Heart left ventricle (tissue), 16 donors: ENCODE measurements at places on chromosomes 1 and 21. TPM values are rescaled to one million over a fixed set of nuclear protein-coding genes. Genes with fewer than 3 reads are reported as not detected.

GRCh38 chr1:243980471-243980870 lies 70.6 kb upstream of the ZBTB18 start:
- no peaks in the 10 kb centered on the region for H3K36me3 ChIP-seq
- no peaks in the 10 kb centered on the region for H3K27me3 ChIP-seq
- no peak for DNase-seq
- H3K4me1 ChIP-seq: no peaks in the 10 kb centered on the region
- no peak overlapping the region for H3K27ac ChIP-seq

DNA sequence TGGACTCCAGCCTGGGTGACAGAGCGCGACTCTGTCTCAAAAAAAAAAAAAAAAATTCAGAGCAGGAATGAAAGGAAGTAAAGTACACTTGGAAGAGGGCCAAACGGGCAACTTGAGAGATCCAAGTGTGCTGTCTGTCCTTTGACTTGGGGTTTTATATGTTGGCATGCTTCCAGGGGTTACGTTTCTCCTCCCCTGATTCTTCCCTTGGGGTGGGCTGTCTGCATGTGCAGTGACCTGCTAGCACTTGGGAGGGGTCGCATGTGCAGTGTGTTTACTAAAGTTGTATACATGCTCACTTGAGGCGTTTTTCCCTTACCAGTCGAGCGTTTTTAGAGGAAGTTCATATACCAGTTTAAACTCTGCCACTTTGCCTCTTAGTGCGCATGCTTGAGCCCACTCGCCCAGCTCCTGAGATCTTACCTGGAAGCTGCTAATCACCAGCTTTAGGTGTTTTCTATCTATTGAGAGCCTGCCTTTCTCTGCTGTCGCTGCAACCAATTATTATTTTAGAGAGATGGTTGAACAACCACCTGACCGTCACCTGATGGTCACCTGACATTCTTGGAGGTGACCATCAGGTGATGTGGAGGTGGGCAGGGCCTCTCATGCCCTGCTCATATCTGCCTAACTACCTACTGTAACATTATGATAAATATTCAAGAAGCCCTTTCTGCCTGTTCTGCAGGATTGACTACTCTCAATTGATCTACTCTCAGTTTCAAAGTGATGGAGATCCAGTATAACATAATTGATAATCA lies 140.1 kb downstream of the MACF1 start:
- no peaks in the 10 kb centered on the region for H3K4me1 ChIP-seq
- no peaks in the 10 kb centered on the region for H3K27me3 ChIP-seq
- DNase-seq: no peak
- H3K36me3 ChIP-seq: peaks cover 96% of the 10 kb centered on the region
- H3K27ac ChIP-seq: no peak overlapping the region

DNA sequence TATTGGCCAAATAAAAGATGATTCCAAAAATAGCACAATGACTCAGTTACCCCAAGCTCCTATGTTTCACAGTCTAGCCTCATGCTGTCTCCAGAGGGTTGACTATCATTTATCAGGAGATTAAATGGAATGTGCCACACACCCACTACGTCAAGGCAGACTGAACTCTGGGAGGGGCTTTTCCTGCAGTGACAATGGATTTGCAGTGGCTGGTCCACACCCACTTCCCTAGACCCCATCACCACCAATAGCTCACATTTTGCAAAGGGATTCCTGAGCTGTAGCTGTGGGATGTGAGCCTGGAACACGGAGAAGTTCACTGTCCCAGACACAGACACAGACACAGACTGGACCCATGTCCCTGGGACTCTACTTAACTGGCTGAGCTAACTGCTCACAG lies 77.1 kb downstream of the HLCS start:
- no peaks in the 10 kb centered on the region for H3K4me1 ChIP-seq
- peak; percentile 57 for DNase-seq

DNA sequence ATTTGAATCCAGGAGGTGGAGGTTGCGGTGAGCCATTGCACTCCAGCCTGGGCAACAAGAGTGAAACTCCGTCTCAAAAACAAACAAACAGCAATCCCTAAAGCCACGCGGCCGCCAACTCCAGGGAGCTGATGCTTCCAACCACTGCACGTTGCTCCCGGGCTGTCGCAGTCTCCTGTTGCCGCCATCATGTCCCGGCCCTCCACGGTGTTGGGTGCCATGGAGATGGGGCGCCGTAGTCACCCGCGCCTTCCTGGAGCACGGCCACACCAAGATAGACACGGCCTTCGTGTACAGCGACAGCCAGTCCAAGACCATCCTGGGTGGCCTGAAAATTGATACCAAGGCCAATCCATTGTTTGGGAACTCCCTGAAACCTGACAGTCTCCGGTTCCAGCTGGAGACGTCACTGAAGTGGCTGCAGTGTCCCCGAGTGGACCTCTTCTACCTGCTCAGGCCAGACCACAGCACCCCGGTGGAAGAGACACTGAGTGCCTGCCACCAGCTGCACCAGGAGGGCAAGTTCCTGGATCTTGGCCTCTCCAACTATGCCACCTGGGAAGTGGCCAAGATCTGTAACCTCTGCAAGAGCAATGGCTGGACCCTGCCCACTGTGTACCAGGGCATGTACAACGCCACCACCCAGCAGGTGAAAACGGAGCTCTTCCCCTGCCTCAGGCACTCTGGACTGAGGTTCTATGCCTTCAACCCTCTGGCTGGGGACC lies 32.6 kb downstream of the SLC16A1 start:
- no peaks in the 10 kb centered on the region for H3K36me3 ChIP-seq
- no peak for DNase-seq
- H3K4me1 ChIP-seq: peaks cover 8% of the 10 kb centered on the region
- H3K27me3 ChIP-seq: no peaks in the 10 kb centered on the region
- H3K27ac ChIP-seq: no peak overlapping the region

DNA sequence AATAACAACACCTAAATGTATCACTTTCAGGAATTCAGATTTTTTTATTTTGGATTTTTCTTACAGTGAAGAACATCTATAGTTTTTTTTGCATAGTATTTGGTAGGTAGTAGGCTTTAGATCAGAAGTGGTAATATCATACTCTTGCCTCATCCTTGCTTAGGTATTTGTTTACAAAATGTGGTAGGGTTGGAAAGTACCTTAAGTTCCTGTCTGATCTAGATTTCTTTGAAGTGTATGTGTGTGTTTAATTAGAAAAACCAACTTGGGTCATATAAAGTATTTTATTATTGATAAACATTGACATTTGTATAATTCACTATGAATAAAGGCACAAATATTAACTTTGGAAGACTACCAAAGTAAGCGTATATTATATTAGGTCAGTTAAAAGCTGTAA lies 85.3 kb upstream of the GPR88 start:
- H3K27me3 ChIP-seq: no peaks in the 10 kb centered on the region
- no peak overlapping the region for H3K4me3 ChIP-seq
- peaks cover 3% of the 10 kb centered on the region for H3K36me3 ChIP-seq
- H3K4me1 ChIP-seq: no peaks in the 10 kb centered on the region
- no peak for DNase-seq

GRCh38 chr1:234208791-234209190 lies 164.5 kb upstream of the COA6 start:
- no peaks in the 10 kb centered on the region for H3K36me3 ChIP-seq
- H3K27me3 ChIP-seq: peaks cover 4% of the 10 kb centered on the region
- DNase-seq: no peak
- H3K27ac ChIP-seq: no peak overlapping the region
- H3K4me1 ChIP-seq: peaks cover 1% of the 10 kb centered on the region

GRCh38 chr1:200911361-200911760 lies 16.7 kb downstream of the INAVA start:
- H3K4me3 ChIP-seq: no peak overlapping the region
- no peaks in the 10 kb centered on the region for H3K4me1 ChIP-seq
- no peaks in the 10 kb centered on the region for H3K36me3 ChIP-seq
- DNase-seq: no peak
- no peak overlapping the region for H3K27ac ChIP-seq

DNA sequence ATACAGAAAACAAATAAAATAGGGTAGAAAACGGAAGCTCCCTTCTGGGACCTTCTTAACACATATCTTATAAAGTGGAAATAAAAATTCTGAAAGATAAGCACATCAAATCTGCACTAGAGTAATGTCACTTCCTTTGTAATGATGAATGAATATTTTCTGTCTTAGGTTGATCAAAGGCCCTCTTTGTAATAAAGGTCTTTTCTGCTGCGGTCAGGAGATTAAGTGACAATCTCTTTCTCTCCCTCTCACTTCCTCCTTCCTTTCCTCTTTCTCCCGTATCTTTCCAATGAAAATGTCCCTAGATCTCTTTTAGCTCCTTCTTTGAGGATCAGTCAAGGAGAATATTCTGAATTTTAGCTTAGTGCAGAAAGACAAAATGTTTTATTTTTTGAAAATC lies 33.8 kb downstream of the TMCO1 start:
- no peaks in the 10 kb centered on the region for H3K27me3 ChIP-seq
- DNase-seq: no peak
- H3K27ac ChIP-seq: no peak overlapping the region
- H3K4me3 ChIP-seq: no peak overlapping the region

DNA sequence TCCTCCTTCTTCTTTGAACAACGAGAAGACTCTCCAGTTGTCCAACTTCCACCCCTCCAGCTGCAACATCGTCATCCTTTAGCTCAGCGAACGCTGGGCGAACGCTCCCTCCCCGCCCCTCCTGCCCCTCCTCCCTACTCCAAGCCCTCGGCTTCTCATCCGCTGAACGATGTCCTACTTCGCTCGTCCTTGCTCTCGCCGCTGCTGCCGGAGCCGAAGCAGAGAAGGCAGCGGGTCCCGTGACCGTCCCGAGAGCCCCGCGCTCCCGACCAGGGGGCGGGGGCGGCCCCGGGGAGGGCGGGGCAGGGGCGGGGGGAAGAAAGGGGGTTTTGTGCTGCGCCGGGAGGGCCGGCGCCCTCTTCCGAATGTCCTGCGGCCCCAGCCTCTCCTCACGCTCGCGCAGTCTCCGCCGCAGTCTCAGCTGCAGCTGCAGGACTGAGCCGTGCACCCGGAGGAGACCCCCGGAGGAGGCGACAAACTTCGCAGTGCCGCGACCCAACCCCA lies at the start of gene BCAN:
Gene BCAN, plus strand, starts transcription at position 357 of the 504 bp plus-strand sequence. CDS start 3,938 bp downstream, outside the sequence.
- H3K4me1 ChIP-seq: peaks cover 17% of the 10 kb centered on the region
- peaks cover 88% of the 10 kb centered on the region for H3K27me3 ChIP-seq
- peak; percentile 41 for DNase-seq

- no peaks in the 10 kb centered on the region for H3K27me3 ChIP-seq
- H3K36me3 ChIP-seq: no peaks in the 10 kb centered on the region
- peaks cover 31% of the 10 kb centered on the region for H3K4me1 ChIP-seq
- peak overlapping the region; percentile 63 for H3K27ac ChIP-seq
- no peak for DNase-seq
These were observed 21.2 kb upstream of the BCAR3 start for GRCh38 chr1:93702828-93703183.

KRTAP13-2 gene
- total RNA-seq: not detected

- no peaks in the 10 kb centered on the region for H3K4me1 ChIP-seq
- H3K36me3 ChIP-seq: no peaks in the 10 kb centered on the region
- no peak overlapping the region for H3K27ac ChIP-seq
These were observed 2.0 kb upstream of the TTC24 start for GRCh38 chr1:156577550-156577949.

DNA sequence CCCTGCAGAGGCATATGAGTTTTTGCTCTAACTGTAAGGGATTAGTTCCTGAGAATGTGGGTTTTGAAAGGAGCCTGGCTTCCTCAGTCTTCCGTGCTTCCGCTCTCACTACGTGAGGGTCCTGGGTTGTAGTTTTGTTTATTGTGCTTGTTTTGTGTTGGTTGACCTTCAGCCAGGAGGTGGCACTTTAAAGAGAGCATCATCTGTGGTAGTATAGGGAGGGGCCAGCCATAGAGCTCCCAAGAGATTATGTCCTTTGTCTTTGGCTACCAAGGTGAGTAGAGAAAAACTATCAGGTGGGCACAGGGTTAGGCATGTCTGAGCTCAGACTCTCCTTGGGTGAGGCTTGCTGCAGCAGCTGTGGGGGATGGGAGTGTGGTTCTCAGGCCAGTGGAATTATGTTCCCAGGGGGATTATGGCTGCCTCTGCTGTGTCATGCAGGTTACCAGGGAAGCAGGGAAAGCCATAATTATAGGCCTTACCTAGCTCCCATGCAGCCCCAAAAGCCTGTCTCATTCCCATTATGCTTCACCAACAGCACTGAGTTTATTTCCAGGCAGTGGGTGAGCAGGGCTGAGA lies 23.5 kb downstream of the CYP4B1 start:
- no peaks in the 10 kb centered on the region for H3K36me3 ChIP-seq
- no peaks in the 10 kb centered on the region for H3K4me1 ChIP-seq
- no peak for DNase-seq
- no peak overlapping the region for H3K27ac ChIP-seq
- no peak overlapping the region for H3K4me3 ChIP-seq

DNA sequence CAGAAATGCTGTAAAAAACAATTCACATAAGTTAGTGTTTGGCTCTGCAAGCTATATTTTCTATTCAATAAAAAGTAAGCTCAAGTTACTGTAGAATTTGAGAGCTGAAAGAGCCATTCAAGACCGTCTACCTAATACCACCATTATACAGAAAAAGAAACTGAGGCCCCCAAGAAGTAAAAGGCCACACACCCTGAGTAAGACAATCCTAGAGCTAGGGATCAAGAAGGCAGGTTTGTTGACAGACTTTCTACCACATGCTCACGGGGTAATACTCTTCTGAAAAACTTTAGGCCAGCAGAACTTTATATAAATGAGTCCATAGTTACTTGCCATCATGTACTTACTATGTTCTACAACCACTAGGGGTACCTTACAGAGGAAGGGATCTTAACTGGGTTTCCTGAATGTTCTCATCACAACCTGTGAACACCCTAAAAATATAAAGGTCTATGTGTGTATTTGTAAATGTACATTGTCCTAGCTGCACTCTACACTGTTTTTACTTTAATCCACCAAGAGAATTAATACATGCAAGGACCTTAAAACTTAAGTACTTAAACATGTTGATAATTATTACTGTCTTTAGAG lies 2.7 kb downstream of the PSMG1 start:
- H3K36me3 ChIP-seq: peaks cover 4% of the 10 kb centered on the region
- H3K27ac ChIP-seq: no peak overlapping the region
- H3K27me3 ChIP-seq: no peaks in the 10 kb centered on the region
- H3K4me1 ChIP-seq: no peaks in the 10 kb centered on the region
- no peak overlapping the region for H3K4me3 ChIP-seq

GRCh38 chr1:237712586-237713157 lies 178.1 kb downstream of the ZP4 start:
- no peak overlapping the region for H3K27ac ChIP-seq
- H3K4me1 ChIP-seq: peaks cover 19% of the 10 kb centered on the region
- H3K27me3 ChIP-seq: no peaks in the 10 kb centered on the region
- no peak overlapping the region for H3K4me3 ChIP-seq

DNA sequence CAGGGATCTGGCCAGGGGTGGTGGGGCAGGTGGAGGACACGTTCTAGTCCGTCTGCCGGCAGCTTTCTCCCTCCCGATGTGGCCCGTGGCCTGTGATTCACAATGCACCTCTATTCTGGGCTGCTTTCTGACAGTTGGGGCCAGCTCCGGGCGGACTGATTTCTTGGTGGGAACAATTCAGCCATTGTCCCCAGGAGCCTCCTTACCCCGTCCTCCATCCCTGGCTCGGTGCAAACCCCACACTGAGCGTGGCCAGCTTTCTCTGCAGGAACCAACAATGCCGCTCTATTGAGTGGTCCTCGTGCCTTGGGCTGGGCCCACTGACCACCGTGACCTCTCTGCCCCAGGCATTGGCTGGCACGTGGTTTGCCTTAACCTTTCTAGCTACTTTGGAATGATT lies 29.7 kb downstream of the PADI2 start:
- no peak overlapping the region for H3K4me3 ChIP-seq
- DNase-seq: no peak
- no peaks in the 10 kb centered on the region for H3K27me3 ChIP-seq
- H3K27ac ChIP-seq: no peak overlapping the region
- H3K4me1 ChIP-seq: no peaks in the 10 kb centered on the region

CD1D gene
- total RNA-seq: 2.8 TPM

SPAG17 gene
- total RNA-seq: 0.48 TPM
